ENCODE measurements at places on chromosomes 7 and 10. TPM values are rescaled to one million over a fixed set of nuclear protein-coding genes. Genes with fewer than 3 reads are reported as not detected.

DNA sequence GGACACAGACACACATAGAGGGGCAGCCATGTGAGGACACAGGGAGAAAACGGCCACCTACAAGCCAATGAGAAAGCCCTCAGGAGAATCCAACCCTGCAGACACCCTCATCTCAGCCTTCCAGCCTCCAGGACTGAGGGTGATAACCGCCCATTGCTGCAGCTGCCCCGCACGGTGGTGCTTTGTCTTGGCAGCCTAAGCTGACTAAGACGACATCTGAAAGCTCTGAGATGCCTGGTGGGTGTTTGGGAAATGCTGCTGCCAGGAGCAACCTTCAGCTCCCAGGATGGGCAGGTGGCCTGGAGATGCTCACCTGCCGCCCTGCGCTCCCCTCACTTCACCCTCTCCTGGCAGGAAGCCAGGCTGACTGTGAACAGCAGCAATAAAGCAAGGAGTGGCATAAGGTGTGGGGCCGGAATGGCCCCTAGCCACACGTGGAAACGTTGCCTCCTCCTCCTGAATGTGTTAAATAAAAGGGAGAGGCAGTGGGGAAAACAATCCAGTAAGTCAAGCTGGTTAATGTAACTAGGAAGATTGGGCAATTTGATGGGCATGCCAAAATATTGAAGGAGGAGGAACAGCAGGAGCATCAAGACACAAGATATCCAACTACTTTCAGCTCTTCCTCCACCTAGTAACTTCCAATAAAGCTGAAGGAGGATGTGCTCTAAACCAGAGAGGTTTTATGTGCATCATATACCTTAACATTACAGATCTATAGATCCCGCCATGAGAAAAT, 121.5 kb downstream of the TNS3 start:
- no peaks in the 10 kb centered on the region for H3K27me3 ChIP-seq
- peaks cover 20% of the 10 kb centered on the region for H3K4me1 ChIP-seq
- no peaks in the 10 kb centered on the region for H3K36me3 ChIP-seq
- DNase-seq = no peak
- no peak overlapping the region for H3K4me3 ChIP-seq

- H3K27me3 ChIP-seq = no peaks in the 10 kb centered on the region
- peaks cover 45% of the 10 kb centered on the region for H3K4me1 ChIP-seq
- H3K36me3 ChIP-seq = no peaks in the 10 kb centered on the region
- no peak overlapping the region for H3K4me3 ChIP-seq
Measured at GRCh38 chr7:92732316-92733036, 103.9 kb downstream of the CDK6 start.

GRCh38 chr7:17690030-17690429, 250.3 kb downstream of the SNX13 start:
- H3K27me3 ChIP-seq = no peaks in the 10 kb centered on the region
- H3K36me3 ChIP-seq = no peaks in the 10 kb centered on the region
- DNase-seq = peak; percentile 61
- H3K4me3 ChIP-seq = no peak overlapping the region

PPP1R3C gene
- total RNA-seq = 0.17 TPM

ACBD5 gene
- total RNA-seq = 10.7 TPM

DNA sequence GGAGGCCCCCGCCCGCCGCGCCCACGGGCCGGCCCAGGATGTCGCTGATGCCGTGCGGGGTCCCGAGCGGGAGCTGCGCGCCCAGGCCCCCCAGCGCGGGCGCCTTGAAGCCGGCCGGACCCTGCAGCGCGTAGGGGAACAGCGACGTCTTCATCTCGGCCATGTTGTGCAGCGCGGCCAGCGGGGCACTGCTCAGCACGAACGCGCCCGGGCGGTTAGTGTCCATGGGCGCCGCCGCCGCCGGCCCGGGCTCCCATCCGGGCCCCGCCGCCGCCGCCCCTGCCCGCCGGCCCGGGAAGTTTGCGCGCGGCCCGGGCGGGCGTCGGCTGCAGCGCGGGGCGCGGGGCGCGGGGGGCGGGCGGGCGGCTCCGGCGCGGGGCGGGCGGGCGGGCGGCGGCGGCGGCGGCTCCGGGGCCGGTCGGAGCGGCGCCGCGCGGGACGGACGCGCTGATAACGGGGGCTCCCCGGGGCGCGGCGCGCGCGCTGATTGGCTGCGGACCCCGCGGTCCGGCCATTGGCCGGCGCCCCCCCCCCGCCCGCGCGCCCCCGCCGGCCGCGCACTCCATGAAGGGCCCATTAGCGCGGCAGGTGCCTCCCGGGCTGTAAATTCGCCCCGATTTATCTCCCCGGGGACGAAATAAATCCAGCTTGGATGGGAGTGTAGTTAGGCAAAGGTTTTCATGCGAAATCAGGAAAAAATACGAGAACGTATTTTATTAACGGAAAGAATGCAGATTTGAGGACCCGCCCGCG, at the start of gene NKX6-2:
Gene NKX6-2, minus strand, starts transcription at position 425 of the 753 bp plus-strand sequence. Its CDS starts 199 bp downstream, at position 226.
- H3K4me3 ChIP-seq = peak within 1 kb of the TSS; percentile 40
- no peak within 1 kb of the TSS for H3K27ac ChIP-seq
- H3K27me3 ChIP-seq = peaks cover 30% of the 10 kb centered on the region
- DNase-seq = no peak
- no peaks in the 10 kb centered on the region for H3K4me1 ChIP-seq

DNA sequence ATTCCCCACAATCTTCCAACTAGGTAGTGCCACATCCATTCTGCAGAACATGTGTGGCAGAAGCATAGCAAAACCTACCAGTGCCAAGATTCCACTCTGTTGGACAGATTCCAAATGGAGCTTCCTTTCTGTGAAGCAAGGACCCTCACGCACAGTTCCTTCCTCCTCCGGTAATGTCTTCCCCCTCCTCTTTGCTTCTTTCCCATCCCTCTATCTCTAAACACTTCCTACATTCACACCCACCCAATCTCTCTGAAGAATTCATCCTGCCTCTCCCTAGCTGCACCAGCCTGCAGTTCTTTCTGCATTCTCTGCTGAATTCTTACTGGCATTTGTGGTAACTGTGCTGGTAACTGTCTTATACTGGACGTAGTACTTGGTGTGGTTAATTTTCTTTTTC, 124.9 kb downstream of the RNLS start:
- H3K27ac ChIP-seq = no peak overlapping the region
- H3K4me1 ChIP-seq = no peaks in the 10 kb centered on the region
- H3K27me3 ChIP-seq = no peaks in the 10 kb centered on the region
- no peaks in the 10 kb centered on the region for H3K36me3 ChIP-seq
- H3K4me3 ChIP-seq = no peak overlapping the region

DNA sequence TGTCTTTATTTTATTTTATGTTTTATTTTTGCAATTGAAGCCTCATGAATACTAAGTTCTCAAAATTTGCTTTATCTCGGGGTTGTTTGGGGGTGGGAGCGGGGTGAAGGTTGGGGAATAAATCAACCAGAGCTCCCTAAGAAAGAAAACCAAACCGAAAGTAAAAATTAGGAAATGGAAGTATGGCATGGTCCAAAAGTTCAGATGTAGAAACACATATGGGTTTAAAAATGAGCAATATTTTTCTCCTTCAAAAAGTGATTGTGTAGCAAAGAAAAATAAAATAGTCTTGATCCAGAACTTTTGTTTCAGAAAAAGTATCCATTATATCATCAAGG, 177.4 kb upstream of the PLXDC2 start:
- H3K4me3 ChIP-seq = peak overlapping the region; percentile 42
- H3K4me1 ChIP-seq = no peaks in the 10 kb centered on the region
- H3K27ac ChIP-seq = no peak overlapping the region

AUTS2 gene
- not detected for total RNA-seq

DNA sequence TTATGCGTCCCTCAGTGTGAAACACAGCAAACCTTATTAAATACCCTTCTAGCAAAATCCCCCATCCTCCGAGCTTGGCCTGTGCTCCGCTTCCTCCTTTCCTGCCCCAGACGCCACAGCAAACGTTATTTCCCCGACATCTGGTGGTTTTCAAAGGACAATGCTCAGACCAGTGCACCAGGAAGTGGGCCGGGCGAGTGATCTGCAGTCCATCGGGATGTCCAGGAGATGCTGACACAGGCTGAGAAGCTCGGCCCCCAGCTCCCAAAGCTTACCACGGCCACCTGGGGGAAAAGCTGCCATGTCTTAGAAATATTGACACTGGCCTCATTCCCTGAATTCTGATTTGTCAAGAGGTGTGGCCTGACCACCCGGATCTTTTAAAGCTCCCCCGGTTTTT, 129.5 kb downstream of the PTPRN2 start:
- H3K4me1 ChIP-seq = no peaks in the 10 kb centered on the region
- H3K27ac ChIP-seq = no peak overlapping the region
- 0 out of 2 replicates have a peak, but pooled peaks cover 4% of the 10 kb centered on the region for H3K27me3 ChIP-seq
- no peaks in the 10 kb centered on the region for H3K36me3 ChIP-seq
- no peak for DNase-seq
- H3K4me3 ChIP-seq = no peak overlapping the region

CCDC186 gene
- total RNA-seq = 5.7 TPM

- H3K27me3 ChIP-seq = peaks cover 11% of the 10 kb centered on the region
- DNase-seq = no peak
- no peaks in the 10 kb centered on the region for H3K36me3 ChIP-seq
- H3K27ac ChIP-seq = no peak overlapping the region
Measured at GRCh38 chr10:133242611-133243356, 5.1 kb downstream of the VENTX start.

LIPJ gene
- not detected for total RNA-seq

MINDY3 gene
- total RNA-seq = 9.5 TPM

- H3K27ac ChIP-seq = no peak overlapping the region
- H3K36me3 ChIP-seq = no peaks in the 10 kb centered on the region
- DNase-seq = no peak
- no peak overlapping the region for H3K4me3 ChIP-seq
- no peaks in the 10 kb centered on the region for H3K27me3 ChIP-seq
Measured at GRCh38 chr10:29563420-29564035, 71.2 kb downstream of the SVIL start.

ASZ1 gene
- not detected for total RNA-seq
